ENCODE measurements at places on chromosomes 7 and 10.

DNA sequence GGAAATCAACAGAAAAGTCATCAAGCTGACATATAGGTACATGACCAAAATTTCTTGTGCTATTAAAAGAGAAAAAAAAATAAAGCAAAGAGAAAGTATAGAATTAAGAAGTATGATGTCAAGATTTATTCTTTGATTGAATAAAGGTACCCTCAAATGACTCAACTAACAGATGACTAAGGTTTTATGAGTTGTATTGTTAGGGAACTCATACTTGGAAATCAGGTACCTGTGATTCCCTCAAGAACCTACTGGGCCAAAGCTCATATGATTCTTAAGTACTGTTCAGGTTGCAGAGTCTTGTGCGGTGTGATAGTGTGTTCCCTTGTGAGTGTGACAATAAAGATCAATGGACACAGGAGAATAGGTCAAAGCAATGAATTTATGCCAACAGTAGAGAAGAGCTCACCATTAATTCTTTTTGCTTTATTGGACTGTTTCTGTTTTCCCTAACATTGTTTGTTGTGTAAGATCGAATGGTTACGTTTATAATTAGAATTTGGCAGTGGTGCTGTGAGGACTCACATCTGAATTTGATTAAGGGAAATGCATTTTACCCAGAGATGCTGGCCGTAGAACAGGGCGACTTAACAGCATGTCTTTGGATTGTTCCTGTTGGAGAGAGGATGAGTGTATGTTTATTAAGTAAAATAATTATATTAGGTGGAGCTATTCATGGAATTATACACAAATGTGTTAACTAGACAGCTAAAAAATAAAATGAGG lies 293.2 kb upstream of the SEMA3D start:
- no peak for DNase-seq

GRCh38 chr10:130809761-130810515 lies 501.6 kb downstream of the TCERG1L start:
- DNase-seq = no peak

DNA sequence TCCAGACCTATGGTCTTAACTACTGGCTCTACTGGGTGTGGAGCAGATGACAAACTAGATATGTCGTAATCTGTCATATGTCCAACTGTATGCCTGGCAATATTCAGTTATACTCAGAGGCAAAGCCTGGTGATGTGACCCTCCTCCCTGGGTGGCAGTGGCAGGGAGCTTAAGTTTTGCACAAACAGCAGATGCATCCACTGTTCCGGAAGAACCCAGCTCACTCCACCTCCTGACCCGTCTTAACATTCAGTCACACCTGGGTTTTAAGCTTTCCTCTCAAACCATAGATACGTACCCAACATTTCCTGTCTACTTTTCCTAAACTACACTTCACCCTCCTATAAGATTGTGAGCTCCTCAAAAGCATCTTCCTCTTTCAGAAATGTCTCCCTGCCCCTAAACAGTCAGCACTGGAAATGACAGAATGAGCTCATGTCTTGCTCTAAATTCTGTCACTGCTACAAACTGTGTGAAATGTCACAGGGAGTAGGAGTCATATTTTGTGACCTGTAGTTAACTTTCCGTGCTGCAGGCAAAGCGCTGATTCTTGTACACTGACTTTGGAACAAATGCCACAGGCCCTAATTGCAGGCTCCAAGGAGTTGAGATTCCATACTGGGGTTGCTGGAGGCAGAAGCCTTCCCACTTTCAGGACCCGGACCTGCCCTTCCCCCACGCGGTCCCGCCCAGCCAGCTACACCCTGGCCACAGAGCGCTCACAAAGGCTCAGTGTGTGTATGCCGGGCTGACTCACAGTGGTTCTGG lies 23.9 kb downstream of the SCD start:
- DNase-seq = no peak

GRCh38 chr7:106844279-106844997 lies 20.6 kb upstream of the PIK3CG start:
- DNase-seq = no peak

GRCh38 chr10:30897547-30897946 lies 134.1 kb downstream of the ZNF438 start:
- no peak for DNase-seq

DNA sequence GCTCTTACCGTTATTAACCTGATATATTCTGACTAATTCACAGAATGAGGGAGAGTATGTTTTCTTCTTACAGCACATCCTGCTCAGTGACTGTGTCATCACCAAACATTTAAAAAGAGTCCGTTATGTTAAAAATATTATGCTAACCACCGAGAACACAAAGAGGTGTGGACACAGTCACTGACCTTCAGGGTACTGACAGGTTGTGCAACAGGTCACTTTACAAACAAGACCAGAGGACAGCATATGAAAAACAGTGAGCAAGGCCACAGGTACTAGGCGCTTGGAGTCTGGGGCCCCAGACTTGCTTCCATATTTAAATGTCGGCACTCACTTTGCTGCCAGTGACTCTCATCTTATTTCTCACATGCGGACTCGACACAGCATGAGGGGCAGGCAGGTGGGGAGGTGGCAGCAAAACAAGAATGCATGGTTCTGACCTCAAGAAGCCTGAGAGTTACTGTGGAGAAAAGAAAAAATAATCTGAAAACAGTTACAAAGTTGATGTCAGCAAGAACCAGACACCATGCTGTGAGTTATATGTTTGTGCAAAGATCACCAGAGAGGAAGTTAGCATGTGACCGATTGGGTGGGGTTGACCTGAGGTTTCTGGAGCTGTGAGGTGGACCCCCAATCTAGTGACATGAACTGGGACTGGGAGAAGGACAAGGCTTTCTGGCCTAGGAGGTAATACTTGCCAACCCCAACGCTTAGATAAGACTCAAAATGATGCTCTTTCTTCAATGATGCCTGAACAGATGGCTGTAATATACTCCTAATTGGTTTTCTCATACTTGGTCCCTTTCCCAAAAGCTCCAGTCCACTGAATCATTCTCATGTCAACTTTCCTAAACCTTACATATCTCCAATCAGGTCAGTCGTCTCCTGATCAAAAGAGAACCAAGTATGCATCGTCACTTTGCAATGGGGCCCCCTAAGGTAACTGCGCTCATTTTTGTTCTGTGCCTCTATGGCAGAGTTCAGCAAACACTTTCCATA lies 102.4 kb downstream of the HIPK2 start:
- no peak for DNase-seq

DNA sequence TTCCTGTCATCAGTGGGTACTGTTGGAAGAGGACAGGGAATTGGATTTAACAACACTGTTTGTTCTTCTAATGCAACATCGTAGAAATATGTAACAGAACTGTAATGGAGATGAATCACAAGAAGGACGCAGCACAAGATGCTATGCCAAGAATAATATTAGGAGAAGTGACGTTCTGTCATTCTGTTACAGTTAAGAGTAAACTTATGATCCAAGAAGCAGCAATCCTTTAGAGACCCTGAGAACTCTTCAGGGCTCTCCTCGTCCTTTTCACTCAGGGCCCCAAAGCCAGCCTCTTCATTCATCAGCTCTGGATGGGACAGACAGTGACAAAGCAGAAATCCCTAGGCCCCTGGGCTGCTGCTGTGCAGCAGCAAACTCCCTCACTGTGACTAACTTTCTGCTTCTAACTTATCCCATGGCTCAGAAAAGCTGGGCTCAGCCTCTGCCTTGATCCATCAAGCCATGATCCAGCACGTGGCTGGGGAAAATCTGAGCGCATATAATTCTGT lies 8.7 kb upstream of the IL6 start:
- no peak for DNase-seq

DNA sequence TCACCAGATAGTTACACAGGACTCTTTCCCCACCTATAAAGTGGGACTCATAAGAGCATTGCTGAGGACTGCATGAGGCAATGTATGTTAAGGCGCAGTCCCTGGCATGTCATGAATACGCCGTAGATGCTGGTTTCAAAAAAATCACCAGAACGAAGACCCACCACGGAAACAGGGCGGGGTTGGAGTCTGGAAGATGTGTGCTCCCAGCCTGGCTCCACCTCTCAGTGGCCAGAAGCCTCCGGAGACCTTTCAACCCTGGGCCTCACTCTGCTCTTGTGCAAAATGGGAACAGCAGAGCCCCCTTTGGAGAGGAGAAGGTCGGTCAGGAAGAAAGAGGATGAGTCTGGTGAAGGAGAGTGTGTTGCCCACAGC lies 12.4 kb upstream of the ZMIZ1 start:
- no peak for DNase-seq

DNA sequence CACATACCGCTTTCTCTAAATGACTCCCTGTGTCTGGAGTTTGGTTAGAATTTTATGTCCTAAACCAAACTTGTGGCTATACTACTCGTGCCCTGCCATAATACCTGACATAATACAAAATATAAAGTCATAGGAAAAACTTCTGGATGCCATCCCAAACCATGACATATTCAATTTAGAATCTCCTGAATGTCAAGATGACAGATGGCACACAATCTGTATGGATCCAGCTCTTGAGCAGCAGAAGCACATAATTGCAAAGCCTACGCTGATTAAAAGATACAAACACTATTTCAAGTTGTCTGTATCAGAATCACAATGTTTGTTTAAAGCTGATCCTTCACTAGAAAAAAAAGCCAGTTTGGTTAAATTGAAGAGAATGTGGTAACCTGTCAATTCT lies 22.4 kb upstream of the CDC14C start:
- DNase-seq = no peak

GRCh38 chr7:24255139-24255538 lies 28.9 kb upstream of the NPY start:
- DNase-seq = no peak

DNA sequence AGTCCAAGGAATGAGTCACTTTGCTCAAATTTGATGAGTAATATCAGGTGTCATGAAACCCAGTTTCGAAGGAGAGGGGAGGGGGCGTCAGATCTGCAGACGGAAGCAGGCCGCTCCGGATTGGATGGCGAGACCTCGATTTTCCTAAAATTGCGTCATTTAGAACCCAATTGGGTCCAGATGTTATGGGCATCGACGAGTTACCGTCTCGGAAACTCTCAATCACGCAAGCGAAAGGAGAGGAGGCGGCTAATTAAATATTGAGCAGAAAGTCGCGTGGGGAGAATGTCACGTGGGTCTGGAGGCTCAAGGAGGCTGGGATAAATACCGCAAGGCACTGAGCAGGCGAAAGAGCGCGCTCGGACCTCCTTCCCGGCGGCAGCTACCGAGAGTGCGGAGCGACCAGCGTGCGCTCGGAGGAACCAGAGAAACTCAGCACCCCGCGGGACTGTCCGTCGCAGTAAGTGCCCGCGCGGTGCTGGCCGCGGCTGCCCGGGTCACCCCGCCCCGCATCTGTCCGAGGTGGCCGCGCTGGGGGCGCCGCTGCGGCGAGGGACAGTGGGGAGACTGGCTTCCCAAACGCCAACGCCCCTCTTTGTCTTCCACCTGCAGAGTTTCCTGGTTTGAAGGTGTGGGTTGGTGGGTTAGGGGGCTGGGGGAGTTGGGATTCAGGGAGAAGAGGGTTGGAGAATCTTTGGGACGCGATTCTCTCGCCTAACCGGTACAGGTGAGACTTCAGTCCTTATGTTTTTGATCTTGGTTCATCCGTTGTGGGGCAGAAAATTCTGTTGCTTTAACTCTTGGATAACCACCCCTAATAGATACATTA lies at the start of gene TAC1:
TAC1 (plus strand) TSS at position 351 of the 829 bp plus-strand sequence. CDS start 527 bp downstream, outside the sequence.
- DNase-seq = no peak

DNA sequence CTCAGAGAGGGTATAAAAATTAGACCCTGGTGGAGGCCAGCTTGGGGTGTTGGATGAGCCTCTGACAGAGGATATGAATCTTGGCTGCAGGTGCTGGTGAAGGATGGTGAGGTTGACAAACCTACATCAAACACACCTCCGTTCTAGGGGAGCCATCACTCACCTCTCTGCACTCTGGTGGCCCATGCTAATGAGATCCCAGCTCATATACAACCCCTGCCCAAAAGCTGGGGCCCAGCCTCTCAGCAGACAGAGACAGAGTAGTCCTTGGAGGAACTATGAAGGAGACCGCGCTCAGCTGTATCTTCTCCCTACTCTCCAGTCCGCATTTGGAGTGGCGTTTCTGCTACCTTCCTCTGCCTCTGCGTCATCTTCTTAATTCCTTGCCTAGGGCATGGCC lies 83.1 kb upstream of the SORCS3 start:
- no peak for DNase-seq

DNA sequence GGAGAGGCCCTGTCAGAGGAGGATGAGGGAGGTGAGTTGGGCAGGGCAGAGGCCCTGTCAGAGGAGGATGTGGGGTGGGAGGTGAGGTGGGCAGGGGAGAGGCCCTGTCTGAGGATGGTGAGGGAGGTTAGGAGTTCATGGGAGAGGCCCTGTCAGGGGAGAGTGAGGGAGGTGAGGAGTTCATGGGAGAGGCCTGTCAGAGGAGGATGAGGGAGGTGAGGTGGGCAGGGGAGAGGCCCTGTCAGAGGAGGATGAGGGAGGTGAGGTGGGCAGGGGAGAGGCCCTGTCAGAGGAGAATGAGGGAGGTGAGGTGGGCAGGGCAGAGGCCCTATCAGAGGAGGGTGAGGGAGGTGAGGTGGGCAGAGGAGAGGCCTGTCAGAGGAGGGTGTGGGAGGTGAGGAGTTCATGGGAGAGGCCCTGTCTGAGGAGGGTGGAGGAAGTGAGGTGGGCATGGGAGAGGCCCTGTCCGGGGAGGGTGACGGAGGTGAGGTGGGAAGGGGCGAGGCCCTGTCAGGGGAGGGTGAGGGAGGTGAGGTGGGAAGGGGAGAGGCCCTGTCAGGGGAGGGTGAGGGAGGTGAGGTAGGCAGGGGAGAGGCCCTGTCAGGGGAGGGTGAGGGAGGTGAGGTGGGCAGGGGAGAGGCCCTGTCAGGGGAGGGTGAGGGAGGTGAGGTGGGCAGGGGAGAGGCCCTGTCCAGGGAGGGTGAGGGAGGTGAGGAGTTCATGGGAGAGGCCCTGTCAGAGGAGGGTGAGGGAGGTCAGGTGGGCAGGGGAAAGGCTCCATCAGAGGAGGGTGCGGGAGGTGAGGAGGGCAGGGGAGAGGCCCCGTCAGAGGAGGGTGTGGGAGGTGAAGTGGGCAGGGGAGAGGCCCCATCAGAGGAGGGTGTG lies 73.7 kb downstream of the INPP5A start:
- no peak for DNase-seq

- DNase-seq = no peak
These were observed 20.2 kb upstream of the ELFN1 start for GRCh38 chr7:1649751-1650326.

DNA sequence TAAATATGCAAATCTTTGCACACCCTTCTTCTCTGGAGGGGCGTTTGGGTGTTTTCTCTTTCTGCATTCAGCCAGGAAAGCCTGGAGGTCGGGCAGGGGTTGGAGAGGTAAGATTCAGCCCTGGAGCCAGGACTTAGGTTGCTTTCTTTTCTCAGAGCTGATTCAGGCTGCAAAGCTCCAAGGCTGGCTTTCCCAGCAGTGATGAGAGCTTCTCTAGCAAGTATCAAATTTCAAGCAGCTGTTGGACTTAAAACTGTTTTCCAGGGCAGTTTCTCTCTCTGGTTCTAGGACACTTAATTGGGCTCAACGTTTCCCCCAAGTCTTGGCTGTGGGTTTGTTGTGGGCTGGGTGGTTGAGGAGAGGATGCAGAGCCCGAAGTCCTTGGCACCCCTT lies 608 bp downstream of the AKR1B10 start:
- DNase-seq = peak; percentile 30
